Tibial nerve (tissue), 4 donors: ENCODE measurements at places on chromosomes 5 and 9.

GRCh38 chr5:6488021-6488420, 39.4 kb downstream of the UBE2QL1 start:
- H3K27ac ChIP-seq = no peak overlapping the region
- no peaks in the 10 kb centered on the region for H3K27me3 ChIP-seq
- DNase-seq = no peak
- no peaks in the 10 kb centered on the region for H3K4me1 ChIP-seq

DNA sequence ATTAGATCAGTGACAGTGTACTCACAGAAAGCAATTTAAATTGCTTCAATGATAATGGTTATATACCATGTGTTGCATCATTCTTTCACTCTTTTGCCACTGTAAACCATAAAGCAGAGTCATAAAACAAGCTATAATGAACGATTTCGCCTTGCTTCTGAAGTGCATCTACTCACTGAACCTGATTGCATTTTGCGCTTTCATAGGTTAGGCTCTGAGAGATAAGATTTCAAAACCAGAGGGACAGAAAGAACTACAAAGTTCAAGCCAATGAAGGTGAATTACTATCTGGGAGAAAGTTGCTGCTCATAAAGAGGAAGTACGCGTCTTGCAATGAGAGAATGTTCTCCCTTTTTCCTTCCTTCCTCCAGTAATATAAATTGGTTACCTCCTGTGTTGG, 412.7 kb downstream of the CETN3 start:
- no peak overlapping the region for H3K4me3 ChIP-seq
- H3K27ac ChIP-seq = no peak overlapping the region
- H3K4me1 ChIP-seq = no peaks in the 10 kb centered on the region
- no peak for DNase-seq
- H3K27me3 ChIP-seq = no peaks in the 10 kb centered on the region

- H3K4me1 ChIP-seq = peaks cover 54% of the 10 kb centered on the region
- H3K4me3 ChIP-seq = no peak overlapping the region
- DNase-seq = peak; percentile 77
- peaks cover 10% of the 10 kb centered on the region for H3K36me3 ChIP-seq
- peak overlapping the region; percentile 93 for H3K27ac ChIP-seq
Observed at GRCh38 chr5:172659909-172660628, 19.0 kb downstream of the NEURL1B start.

- H3K4me1 ChIP-seq = no peaks in the 10 kb centered on the region
- DNase-seq = no peak
- H3K4me3 ChIP-seq = no peak overlapping the region
- H3K27me3 ChIP-seq = no peaks in the 10 kb centered on the region
Observed at GRCh38 chr5:1840741-1841521, 39.7 kb downstream of the NDUFS6 start.

- no peak overlapping the region for H3K4me3 ChIP-seq
- peaks cover 31% of the 10 kb centered on the region for H3K36me3 ChIP-seq
- no peaks in the 10 kb centered on the region for H3K4me1 ChIP-seq
- DNase-seq = no peak
Observed at GRCh38 chr5:172953776-172954675, 5.2 kb upstream of the RPL26L1 start.

GRCh38 chr5:9419794-9420193, 126.1 kb downstream of the SEMA5A start:
- peaks cover 7% of the 10 kb centered on the region for H3K4me1 ChIP-seq
- H3K27me3 ChIP-seq = no peaks in the 10 kb centered on the region
- no peak overlapping the region for H3K4me3 ChIP-seq
- no peaks in the 10 kb centered on the region for H3K36me3 ChIP-seq
- DNase-seq = no peak
- H3K27ac ChIP-seq = no peak overlapping the region

DNA sequence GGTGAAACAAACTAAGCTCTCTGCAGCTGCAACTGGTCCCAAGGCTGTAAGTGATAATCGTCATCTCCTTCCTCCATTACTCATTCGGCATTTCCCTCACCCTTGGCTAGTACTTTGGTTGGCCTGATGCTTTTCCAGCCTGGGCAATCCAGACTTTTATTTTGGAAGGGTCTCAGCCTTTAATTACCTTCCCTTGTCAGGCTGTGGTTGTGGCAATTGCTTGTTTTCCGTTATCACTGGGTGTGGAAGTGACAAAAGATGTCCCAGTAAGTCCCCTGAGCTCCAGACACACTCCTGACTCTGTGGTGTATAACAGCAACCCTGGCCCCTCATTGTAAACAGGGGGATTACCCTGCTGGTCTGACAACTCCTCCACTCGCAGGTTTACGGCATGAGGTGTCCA, 6.3 kb upstream of the FAF2 start:
- H3K4me1 ChIP-seq = peaks cover 5% of the 10 kb centered on the region
- H3K27me3 ChIP-seq = no peaks in the 10 kb centered on the region
- DNase-seq = no peak
- H3K36me3 ChIP-seq = no peaks in the 10 kb centered on the region

DNA sequence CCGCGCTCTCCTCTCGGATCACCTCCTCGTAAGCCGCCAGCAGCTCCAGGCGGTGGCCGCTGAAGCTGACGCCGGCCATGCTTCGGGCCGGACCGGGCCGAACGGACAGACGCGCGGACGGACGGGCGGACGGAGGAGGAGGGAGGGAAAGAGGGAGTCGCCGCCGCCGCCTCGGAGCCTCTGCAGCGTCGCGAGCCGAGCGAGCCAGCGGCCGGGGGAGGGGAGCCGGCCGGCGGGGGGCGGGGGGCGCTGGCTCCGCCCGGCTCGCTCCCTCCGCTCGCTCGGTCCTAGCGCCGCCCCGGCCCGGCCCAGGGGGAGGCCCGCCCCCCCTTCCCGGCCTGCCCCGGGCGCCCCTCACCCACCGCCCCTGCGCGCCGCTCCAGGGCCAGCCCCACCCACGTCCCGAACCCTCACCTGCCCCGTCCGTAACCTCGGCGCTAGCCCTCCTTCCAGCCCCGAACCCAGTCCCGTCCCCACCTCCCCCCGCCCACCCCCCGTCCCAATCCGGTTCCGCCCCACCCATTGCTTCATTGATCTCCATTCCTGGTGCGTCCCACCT, at the start of gene DBN1:
TSS of gene DBN1 (minus strand) at position 192 of the 559 bp plus-strand sequence. CDS start at position 79, 113 bp downstream.
- no peaks in the 10 kb centered on the region for H3K36me3 ChIP-seq
- DNase-seq = no peak
- H3K4me3 ChIP-seq = peak within 1 kb of the TSS; percentile 85
- H3K4me1 ChIP-seq = peaks cover 22% of the 10 kb centered on the region

- H3K4me3 ChIP-seq = no peak overlapping the region
- H3K36me3 ChIP-seq = no peaks in the 10 kb centered on the region
- no peaks in the 10 kb centered on the region for H3K4me1 ChIP-seq
Observed at GRCh38 chr9:135332516-135332915, 147.1 kb upstream of the PPP1R26 start.

DNA sequence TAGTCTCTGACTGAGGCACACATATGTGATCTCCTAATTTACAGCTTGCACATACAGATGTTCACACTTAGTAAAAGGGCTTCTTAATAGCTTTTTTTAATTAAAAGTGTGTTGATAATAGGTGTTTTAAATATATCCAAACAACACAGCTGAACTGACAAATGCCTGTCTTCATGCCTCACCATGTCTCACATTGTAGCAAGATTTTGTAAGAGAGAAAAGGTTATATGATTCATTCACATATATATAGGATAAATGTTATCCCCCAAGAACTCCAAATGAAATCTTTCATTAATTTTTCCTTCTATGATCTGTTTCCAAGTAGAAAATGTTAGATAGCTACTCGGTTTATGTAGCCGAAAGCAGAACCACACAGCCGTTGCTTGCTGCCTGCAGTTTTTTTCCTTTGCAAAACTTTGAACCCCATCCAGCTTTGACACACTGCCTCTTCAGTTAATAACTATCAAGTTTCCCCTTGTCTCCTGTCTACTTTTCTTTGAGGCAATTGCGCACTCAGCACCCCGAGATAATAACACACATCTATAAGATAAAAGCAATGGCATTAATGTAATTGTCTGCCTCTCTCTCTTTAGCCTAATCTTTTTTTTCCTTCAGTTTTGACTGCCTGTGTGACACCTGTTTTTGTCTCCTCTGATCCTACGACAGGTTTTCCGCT, 299.2 kb downstream of the BNC2 start:
- peak overlapping the region; percentile 38 for H3K27ac ChIP-seq
- H3K36me3 ChIP-seq = no peaks in the 10 kb centered on the region
- no peaks in the 10 kb centered on the region for H3K4me1 ChIP-seq
- H3K27me3 ChIP-seq = no peaks in the 10 kb centered on the region

DNA sequence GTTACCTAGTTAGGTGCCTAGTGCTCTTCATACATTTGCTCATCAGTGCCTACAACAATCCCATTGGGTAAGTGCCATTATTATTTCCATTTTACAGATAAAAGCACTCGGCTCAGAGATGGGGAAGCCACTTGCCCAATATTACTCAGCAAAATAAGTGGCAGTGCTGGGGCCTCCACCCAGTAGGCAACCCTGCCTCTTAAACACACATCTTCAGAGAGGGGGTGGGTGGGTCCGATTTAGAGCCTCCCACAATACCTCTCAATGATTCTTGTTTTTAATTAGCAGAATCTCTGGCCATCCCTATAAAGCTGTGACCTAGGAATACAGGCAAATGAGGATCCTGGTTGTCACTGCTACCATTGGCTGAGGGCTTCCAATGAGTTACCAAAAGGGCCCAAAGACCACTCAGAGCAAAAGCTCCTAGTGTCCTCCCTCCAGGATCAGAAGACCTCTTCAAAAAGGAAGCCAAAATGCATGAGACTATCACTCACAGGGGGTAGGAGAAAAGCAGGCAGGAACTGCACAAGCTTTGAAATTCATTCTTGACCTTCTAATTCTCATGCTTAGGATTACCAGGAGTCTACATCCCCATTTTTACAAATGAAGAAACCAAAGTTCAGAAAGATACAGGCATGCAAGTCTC, 36.1 kb upstream of the UBE2D2 start:
- H3K27me3 ChIP-seq = no peaks in the 10 kb centered on the region
- H3K27ac ChIP-seq = no peak overlapping the region
- H3K4me3 ChIP-seq = no peak overlapping the region
- H3K36me3 ChIP-seq = no peaks in the 10 kb centered on the region
- DNase-seq = no peak

DNA sequence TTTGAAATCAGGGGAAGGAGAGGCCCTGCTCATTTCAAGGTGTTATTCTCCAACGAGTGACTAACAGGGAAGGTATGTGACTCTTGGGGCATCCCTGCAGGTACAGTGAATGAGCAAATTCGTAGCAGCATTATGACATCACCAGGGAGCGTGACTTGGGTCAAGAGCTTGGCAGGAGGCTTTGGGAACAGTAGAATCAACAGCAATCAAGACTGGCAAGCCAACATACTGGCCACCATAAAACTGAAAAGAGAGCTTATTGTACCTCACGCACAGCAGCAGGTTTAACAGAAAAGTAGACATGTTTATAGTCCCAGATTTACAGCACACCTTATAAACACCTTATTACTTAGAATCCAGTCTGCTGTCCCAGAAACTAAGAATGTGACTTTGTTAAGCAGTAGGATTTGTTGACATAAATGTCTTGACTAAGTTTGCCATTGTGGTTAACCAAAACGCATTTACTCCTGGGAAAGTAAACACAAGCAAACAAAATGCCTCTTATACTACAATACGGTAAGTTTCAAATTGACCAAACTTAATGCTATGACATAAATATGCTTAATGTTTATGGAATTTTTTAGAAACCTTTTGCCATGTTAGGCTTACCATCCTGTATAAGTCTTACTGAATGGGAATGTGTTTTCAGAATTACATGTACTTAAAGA, 297.8 kb downstream of the NPR3 start:
- H3K36me3 ChIP-seq = no peaks in the 10 kb centered on the region
- no peaks in the 10 kb centered on the region for H3K27me3 ChIP-seq
- H3K4me3 ChIP-seq = no peak overlapping the region
- no peak for DNase-seq
- no peaks in the 10 kb centered on the region for H3K4me1 ChIP-seq
- H3K27ac ChIP-seq = no peak overlapping the region

GRCh38 chr5:41246376-41246775, 33.0 kb upstream of the C6 start:
- H3K27me3 ChIP-seq = no peaks in the 10 kb centered on the region
- no peak overlapping the region for H3K27ac ChIP-seq
- H3K4me1 ChIP-seq = no peaks in the 10 kb centered on the region
